Fibroblast of villous mesenchyme (primary cell): ENCODE measurements at places on chromosomes 5 and 9.

- peak; percentile 22 for DNase-seq
Measured at GRCh38 chr9:110700953-110701352, 32.4 kb downstream of the MUSK start.

DNA sequence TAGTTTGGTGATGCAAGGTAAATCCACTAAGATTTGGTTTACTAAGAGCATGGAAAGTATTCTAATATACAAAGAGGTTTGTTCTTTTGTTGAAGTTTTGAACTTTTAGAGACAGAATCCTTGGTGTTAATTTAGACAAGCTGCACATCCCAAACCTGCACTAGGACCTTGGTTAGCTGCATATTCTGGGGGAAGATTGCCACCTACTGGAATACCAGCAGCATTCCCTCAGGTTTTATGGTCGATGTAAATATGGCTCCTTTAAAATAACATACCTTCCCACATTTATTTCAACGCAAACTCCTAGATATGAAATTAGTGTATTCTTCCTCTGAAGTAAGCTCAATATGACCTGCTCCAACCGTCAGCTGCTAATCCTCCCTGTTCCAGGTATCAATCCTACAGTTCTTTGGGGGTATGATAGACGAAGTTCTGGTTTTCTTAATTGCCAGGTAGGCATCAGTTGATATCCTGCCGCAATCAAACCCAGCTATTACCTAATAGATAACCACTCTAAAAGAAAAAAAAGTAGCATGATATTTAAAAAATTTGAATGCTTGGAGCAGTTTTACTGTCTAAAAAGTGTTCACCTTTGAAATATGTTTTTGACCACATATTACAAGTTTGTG lies 624.1 kb downstream of the ISL1 start:
- peak; percentile 23 for DNase-seq

GRCh38 chr5:96881511-96882115 lies 5.3 kb downstream of the ERAP2 start:
- peak; percentile 78 for DNase-seq

- no peak for DNase-seq
Measured at GRCh38 chr5:137152616-137153015, 346.5 kb downstream of the SPOCK1 start.

GRCh38 chr5:96588539-96588938 lies 73.6 kb upstream of the CAST start:
- no peak for DNase-seq

DNA sequence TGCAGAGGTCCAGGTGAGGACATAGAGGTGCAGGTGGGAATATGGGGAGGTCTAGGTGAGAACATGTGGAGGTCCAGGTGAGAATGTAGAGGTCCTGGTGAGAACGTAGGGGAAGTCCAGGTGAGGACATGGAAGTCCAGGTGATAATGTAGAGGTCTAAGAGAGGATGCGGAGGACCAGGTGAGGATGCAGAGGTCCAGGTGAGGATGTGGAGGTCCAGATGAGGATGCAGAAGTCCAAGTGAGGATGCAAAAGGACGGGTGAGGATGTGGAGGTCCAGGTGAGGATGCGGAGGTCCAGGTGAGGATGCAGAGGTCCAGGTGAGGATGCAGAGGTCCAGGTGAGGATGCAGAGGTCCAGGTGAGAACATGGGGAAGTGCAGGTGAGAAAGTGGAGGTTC lies 133.8 kb downstream of the MRPL36 start:
- DNase-seq: no peak

DNA sequence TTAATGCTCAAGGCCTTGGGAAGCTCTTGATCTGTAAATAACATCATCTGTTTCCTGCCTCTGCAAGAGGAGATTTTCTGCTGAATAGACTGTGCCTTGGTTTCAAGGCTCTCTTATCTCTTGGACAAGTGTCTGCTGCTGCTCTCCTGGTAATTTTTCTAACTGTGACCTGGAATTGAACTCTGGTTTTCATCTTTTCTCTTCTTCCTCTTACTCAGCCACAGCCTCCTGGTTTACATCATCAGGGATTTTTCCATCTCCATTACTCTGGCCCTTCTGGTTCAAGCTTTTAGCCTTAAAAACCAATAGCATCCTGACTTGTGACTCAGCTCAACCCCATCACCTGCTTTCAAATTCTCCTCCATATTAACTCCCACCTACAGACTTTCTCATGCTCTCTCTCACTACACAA lies 49.6 kb upstream of the ITGA1 start:
- peak; percentile 59 for DNase-seq

- peak; percentile 6 for DNase-seq
Measured at GRCh38 chr9:13113751-13114150, 165.7 kb downstream of the MPDZ start.

DNA sequence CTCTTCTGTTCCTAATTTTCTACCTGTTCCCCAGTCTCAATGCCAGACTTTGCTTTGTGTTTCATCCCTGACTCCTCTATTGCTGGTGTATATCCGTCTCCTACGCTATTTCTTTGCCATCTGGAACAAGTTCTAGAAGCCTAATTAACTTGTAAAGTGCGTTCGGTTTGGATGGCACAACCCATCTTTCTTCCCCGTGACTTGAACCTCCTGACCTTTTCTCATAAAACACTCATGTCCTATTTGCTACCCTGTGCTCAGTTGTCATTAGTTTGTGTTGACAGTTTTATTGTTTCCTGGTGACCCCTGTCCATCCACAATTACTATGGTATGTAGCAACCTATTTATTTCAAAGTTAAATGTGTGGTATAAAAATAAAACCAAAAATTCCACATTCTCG lies 323.5 kb downstream of the TLE4 start:
- DNase-seq: no peak

DNA sequence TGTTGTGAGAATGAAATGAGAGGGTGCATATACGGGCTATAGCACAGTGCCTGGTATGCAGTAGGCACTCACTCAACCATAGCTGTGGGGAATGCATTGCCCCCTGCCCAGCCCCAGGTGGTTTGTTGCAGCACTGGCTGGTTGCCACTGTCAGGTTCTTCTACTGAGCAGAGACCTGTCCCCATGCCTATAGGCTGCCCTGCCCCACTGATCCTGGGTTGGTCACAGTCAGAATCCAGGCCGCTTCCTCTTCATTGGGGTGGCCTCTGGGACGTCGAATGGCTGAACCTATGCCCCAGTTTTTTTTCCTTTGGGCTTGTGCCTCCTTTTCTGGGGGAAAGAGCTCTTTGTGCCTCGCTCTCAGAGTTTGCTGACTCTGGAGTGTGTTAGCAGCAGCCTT lies 74.6 kb downstream of the RGS3 start:
- DNase-seq: no peak

- no peak for DNase-seq
Measured at GRCh38 chr5:137335493-137335892, 163.6 kb downstream of the SPOCK1 start.

DNA sequence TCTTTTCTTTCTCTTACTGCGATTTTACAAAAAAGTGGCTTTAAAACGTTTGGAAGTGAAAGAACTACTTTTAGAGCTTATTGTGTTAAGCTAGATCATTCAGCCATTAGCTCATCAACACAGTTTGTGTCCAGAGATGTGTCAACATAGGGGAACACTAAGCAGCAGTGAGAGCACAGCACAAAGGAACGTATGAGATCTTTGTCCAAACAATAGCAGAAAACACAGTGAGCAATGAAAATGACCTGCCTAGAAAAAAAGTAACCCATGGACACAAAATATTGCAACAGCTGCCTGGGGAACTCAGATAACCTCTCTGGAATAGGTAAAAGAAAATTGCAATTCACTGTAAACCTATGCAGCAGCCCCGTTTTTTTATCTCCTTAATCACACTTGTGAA lies 372.5 kb downstream of the ARHGEF28 start:
- peak; percentile 22 for DNase-seq

GRCh38 chr9:114112778-114113584 lies 13.9 kb upstream of the KIF12 start:
- DNase-seq: peak; percentile 65

- no peak for DNase-seq
Measured at GRCh38 chr9:107523539-107523938, 34.0 kb upstream of the KLF4 start.

GRCh38 chr5:2015124-2015848 lies 132.6 kb upstream of the IRX4 start:
- DNase-seq: no peak

- DNase-seq: peak; percentile 87
Measured at GRCh38 chr5:153565822-153566221, 75.4 kb downstream of the GRIA1 start.

DNA sequence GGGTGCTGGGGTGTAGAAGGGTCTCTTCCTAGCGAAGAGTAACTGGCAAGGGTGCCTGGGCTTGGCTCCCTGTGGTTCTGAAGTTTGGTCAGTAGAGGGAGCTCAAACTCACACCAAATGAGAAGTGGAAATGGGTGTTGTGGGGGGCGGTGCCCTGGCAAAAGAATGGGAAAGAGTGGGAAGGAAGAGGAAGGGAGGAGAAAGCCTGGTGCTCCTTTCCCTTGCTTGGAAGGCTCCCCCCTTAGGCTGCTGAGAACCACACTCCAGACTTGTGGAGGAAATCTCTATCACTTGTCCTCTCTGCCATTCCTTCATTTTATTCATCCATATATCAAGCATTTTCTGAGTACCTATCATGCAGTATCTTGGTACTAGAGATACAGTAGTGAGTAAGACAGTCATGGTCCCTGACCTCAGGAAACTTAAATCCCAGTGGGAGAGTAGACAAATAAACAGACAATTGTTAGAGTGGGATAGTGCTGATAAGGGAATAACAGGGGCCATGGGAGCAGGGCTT lies 13.0 kb downstream of the SLC4A9 start:
- peak; percentile 75 for DNase-seq

- no peak for DNase-seq
Measured at GRCh38 chr5:1879292-1880263, 3.1 kb downstream of the IRX4 start.

DNA sequence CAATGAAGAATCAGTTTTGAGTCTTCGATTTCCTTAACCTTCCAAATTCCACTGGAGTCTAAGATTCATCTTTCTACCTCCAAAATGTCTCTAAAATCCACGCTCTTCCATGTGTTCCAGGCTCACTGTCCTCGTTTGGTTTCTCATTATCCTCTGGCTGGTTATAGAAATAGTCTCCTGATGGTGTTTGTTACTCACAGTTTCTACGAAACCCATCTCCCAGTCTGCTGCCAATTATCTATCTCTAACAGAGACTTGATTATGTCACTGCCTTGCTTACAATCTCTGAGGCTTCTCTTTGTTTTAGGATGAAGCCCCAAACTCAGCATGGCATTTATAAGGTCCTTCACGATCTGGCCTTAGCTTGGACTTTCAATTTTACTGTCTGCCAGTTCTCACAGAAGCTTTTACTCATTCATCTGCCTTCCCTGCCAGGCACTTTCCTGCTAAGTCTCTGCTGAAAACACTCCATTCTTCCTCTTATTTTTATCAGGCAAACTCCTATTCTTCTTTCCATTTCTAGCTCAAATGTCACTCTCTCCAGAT lies 339.6 kb upstream of the SGCD start:
- DNase-seq: no peak

- DNase-seq: no peak
Measured at GRCh38 chr9:119652931-119653330, 283.7 kb upstream of the BRINP1 start.

GRCh38 chr9:136047775-136048559 lies 47.1 kb downstream of the NACC2 start:
- no peak for DNase-seq

- no peak for DNase-seq
Measured at GRCh38 chr5:98514215-98514614, 259.2 kb upstream of the RGMB start.

DNA sequence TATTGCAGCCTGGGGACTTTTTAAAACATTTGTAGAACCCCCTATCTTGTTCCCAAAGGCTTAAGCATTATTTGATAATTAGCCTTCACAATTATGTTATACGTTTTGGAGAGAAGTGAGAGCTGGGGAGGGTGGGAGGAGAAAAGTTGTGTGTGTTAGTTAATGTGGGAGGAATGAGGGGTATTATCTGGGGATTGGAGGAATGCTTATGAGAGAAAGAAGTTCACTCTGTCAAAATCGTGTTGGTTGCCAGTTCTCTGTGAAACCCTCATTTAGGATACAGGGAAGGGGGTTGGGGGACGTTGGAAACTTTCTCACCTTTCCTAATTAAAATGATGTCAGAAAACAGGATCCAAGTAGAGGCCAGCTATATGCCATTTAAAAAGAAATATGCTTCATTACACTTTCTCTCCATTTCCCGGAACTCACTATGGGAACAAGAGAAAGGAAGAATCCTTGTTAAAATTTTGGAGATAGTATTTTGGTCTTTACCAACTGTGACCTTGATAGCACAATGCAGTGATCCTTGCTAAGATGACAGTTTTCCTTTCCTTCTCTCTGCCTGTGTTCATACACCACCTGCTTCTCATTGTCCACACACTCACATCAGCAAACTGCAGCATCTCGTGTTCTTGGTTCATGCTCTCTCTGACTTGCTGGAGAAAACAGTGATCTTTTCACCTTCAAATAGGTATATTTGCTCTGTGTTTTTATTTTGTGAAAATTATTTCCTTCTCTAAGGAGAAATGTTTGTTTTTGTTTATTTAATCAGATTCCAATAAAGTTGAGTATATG lies 336.7 kb upstream of the CLINT1 start:
- DNase-seq: no peak

GRCh38 chr5:82639393-82640144 lies 361.4 kb upstream of the RPS23 start:
- DNase-seq: peak; percentile 25

DNA sequence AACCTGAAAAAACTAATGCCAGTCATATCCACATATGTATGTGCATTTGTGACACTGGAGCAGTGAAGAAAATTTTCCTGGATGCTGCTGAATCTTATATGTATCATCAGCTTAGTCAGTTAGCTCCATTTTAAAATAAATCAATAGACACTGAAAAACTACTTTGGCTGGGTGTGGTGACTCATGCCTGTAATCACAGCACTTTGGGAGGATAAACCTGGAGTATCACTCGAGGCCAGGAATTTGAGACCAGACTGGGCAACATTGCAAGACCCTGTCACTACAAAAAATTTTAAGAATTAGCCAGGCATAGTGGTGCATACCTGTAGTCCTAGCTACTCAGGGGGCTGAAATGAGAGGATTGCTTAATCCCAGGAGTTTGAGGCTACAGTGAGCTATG lies 511.0 kb upstream of the TLE4 start:
- DNase-seq: no peak

DNA sequence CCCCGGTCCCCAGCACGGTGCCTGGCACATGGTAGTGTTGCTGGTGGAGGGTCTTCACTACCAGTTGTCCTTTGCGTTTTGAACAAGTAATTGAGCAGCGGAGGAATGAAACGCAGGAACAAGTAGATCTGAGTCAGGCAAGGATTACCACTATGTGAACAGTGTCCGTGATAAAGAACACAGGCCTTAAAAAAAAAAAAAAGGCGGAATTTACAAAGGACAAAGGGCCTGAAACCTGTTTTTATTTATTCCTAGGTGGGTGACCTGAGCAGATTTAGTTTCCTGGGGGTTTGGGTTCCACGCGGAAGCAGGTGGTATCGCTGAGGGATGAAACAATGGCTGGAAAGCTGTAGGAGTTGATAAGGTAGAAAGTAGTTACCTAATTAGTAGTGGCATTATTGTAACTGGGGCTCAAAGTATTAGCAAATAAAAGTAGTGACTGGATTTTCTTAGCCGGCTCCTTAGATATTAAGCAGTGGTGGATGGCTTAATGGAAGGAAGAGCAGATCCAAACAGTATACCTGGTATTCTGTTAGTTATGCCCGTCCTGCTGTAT lies 1.1 kb downstream of the RUSC2 start:
- peak; percentile 52 for DNase-seq

- no peak for DNase-seq
Measured at GRCh38 chr5:103523319-103523718, 39.3 kb downstream of the NUDT12 start.
